ENCODE measurements at places on chromosomes 1 and 21.

- no peak for DNase-seq
These were observed 46.0 kb upstream of the GUCA2A start for GRCh38 chr1:42210421-42211133.

- no peak for DNase-seq
These were observed 123.4 kb downstream of the ESRRG start for GRCh38 chr1:216599851-216600250.

DNA sequence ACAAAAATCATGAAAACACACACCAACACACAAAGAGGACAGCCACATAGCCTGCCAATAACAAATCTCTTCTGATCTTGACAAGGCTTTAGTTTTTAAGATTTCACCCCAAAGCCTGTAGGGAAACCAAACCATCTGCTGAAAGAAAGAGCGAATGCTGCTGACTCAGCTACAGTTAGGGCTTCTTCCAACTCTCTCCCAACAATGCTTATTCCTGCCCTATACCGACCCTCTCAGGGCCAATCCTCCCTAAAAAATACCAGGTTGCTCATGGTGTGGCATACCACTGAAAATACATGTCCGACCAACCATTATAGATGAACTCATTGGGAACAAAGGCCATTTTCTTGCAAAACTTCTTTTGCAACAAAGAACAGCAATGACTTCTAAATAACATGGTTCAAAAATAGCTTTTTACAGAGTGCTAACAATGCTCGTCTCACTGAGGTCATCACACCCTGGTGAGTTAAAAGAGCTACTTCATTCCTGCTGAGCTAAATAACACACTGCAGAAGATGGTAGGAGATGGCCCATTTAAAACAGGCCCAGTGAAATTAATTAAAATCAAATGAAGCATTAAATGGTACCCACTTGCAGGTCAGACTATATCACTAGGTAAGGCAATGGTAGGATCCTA lies 86.1 kb downstream of the KIAA0319L start:
- DNase-seq = no peak

DNA sequence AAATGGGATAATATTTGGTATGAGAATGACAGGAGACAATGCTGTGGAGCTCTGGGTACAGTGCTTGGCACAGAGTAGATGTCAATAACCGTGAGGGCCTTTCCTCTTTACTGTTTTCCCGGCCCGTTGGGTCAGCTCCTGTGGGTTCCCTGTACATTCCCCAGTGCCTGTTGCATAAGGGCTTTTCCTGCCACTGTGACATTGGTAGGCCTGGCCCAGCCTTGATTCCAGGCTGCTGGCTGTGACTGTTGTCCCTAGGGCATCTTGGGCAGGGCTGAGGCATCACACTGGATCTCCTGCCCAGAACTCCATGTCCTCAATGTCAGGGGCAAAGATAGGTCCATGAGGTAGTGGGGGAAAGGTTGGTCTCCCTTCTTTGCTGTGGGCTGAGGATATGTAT lies 25.8 kb upstream of the MYCL start:
- no peak for DNase-seq

DNA sequence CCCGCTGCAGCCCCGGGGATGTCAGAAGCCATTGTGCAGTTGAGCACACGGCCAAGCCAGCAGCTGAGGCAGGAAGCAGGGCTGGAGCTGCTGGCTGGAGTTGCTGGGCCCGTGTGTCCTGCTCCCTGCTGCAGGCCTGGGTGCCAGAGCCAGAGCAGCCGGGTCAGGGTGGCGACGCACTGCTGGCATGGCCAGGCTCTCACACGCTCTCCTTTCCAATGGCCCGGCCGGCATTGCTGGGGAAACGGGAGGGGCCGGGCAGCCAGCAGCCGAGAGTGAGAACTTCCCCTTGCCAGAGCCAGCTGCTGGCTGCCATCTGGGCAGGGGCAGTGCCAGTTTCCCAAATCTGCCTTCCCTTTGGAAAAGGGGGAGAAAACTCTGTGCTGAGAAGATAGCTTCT lies 82.4 kb upstream of the PROX1 start:
- DNase-seq = no peak

DNA sequence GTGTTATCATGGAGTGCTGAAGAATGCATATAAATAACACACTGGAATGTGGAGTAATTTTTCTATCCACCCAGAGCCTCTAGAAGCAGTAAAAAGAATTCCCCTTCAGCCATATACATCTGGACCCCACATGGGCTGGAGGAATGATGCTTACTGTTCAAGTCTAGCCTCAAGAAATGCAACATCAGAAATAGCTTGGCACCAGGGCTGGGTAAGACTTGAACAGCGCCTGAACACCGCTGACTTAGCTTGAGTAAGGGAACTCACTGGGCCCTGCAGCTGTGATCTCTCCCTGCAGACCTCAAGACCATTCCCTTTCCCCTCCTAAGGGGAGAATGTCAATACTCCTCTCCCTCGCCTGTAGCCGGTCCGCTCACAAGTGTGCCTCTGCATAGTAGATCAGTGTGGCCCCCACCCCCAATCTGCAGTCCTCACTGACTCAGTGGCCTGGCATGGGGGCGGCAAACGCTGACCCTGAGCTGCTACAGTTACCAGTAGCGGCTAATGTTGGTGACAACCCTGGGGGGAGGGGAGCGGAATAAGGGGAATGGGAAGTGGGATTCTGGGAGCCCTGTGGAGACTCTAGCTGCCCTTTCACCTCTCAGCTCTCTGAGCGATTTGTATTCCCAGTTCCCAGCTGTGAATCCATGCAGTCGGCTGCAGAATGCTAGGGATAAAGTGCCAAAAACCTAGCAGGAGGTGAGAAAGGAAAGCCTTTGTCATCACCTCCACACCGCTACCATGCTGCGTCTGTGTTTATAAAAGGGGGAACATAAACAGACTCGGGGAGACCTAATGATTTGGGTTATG lies 483.9 kb downstream of the DISC1 start:
- DNase-seq = no peak

GRCh38 chr1:170592591-170593111 lies 60.7 kb downstream of the GORAB start:
- DNase-seq = no peak

DNA sequence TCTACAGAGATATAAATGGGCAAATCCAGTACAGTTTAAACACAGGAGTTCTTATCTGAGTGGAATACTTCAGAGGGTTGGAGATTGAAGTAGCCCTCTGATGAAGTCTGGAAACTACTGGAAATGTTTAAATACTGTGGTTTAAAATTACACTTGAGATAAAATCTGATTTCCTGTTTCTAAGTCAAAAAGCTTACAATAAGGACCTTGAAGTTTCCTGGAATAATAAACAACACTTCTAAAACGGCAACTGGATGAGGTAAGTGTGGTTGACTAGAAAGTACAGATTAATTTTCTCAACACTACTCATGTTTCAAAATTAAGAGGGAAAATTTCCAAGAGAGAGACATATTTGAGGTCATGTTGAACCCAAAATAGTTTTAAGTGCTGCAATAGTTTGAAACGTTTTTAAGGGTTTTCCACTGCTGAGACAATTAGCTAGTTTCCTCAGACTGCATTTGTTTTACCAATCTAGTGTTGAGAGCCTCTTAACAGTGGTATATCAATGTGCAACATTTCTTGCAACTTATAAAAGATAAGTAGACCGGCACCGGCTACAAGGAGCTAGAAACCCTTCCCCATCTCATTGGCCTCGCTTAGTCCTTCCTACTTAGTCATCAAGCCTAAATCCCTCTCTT lies 27.4 kb downstream of the KCNA3 start:
- DNase-seq = no peak

DNA sequence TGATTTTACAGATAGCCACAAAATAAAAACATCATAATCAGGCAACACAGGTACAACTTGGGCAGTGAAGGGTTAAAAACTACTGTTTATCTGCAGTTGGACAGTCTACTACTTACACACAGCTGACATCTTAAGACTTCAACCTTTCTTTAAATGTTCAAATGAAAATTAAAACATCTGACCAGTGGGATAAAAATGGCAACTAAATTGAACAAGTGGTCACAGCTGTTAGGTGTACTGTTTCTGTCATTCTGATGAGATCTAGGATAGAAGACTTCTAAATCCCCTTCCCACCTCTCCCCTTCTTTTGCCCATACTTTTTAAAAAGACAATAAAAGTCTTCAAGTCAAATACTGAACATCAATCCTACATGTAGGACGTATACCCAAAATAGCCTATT lies 56.2 kb downstream of the ENAH start:
- no peak for DNase-seq

- no peak for DNase-seq
These were observed 203.9 kb downstream of the TOMM20 start for GRCh38 chr1:234924450-234925355.

DNA sequence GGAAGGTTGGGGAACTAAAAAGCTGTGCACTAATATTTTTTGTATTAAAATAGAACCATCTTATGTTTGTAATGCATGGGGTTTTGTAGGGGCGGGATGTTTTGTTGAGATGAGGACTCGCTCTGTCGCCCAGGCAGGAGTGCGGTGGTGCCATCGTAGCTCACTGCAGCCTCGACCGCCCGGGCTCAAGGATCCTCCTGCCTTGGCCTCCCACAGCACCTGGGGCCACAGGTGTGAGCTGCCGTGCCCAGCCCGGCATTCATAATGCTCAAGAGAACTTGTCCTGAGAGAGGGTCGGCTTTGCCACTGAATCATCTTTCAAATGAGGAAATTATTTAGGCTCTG lies 3.0 kb upstream of the C1orf159 start:
- DNase-seq = no peak

DNA sequence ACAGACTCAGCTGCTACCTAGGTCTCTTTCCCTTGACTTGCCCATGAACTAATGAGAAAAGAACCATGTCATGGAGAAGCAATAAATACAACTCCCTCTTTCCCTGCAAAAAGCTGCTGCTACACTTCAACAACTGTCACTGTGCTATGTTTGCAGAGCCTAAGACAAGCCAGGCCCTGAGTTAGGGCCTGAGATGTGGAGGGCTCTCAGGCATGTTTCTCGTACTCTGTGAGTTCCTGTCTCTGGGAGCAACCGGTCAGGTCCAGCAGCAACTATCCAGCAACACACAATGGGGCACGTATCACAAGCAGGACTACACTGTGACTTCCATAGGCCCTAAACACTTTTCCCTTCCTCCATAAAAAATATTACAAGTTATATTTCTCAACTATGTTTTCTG lies 91.7 kb downstream of the JAK1 start:
- no peak for DNase-seq

DNA sequence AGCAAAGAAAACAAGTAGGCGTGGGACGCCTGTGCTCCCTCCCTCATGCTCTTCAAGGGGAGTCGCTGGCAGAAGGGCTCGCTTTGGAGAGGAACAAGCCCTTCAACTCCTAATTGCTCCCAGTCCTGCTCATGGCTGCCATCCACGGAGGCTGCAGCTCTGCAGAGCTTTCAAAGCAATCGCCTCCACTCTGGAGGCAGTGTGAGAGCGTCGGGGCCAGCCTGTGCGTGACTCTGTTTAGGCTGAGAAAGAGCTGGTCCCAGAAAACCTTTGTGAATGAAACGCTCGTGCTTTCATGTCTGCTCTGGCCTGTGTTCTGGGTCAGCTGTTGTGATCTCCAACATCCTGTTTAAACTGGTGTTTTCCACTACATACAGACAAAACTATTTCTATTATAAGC lies 23.9 kb upstream of the RUNX1 start:
- no peak for DNase-seq

DNA sequence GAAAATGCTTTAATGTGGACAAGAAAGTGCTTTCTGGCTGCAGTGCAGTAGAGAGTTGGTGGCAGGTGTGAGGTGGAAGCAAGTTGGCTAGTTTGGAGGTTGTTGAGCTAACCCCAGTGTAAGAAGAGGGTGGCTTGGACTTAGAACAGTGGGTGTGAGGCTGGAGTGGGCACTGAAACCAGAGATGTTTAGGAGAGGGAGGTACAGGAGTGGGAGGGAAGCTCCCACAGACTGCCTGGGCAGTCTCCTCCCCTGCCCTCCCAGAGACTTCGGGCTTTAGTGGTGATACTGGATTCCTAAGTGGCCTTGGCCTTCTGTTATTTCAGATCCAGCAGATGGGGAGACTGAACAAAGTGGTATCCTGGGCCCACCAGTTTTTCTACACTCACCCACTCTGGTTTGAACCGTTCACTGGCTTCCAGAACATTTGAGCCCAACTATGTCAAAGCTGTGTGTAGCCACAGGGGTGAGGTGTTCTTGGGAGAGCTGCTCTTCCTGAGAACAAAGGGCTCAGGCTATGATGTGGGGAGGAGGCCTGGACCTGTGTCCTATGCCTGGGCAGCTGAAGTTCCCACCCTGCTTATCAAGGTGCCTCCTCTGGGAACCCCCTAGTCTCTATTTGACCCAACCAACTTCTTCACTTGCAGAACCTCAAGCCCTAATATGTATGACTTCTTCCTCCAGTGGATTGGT lies 19.9 kb upstream of the CYP4A11 start:
- no peak for DNase-seq

DNA sequence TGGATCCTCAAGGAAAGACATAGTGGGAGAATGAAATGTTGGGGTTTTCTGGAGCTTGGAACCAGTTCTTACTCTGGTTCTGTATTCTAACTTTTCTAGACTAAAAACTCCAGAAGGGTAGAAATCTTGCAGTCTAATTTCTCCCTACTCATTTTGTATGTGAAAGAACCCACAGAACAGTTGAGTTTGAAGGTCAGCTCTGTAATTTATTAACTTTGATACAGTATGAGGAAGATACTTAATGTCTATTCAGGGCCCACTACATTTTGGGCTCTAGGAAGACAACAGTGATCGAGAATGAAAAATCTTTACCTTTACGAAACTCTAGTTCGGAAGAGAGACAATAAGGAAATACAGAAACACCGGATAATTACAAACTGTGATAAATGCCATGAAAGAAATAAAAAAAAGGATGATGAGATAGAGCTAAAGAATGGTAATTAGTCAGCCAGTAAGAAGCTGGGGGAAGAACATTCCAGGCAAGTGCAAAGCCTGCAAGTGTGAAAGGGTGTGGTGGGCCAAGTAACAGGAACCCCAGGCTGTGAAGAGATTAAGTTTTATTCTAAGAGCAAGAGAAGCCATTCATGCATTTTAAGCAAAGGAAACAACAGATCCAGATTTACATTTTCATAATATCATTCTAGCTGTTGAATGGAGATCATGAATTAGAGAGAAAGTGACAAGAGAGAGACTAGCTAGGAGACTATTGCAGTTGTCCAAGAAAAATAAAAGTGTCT lies 159.9 kb upstream of the HMCN1 start:
- DNase-seq = no peak

DNA sequence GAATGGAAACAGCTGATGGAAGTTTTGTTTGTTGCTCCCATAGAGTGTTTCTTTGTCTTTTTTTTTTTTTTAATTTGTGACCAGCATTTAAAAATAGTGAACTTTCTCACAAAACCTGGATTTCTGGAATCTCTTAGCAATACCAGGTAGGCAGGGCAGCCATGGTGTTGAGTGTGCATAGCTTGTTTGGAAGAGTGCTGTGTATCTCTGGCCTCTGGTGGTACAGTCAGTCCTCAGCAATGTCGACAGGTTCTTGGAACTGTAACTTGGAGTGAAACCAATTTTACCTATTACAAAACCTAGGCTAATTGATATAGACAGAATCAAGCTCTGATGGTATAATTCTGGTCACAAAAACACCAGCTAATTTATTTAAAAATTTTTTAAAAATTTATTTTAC lies 6.7 kb downstream of the AADACL3 start:
- DNase-seq = no peak

All from activated T-cell treated with anti-CD3 and anti-CD28 coated beads for 1 hour (primary cell).